ENCODE measurements at places on chromosomes 5 and 9.

DNA sequence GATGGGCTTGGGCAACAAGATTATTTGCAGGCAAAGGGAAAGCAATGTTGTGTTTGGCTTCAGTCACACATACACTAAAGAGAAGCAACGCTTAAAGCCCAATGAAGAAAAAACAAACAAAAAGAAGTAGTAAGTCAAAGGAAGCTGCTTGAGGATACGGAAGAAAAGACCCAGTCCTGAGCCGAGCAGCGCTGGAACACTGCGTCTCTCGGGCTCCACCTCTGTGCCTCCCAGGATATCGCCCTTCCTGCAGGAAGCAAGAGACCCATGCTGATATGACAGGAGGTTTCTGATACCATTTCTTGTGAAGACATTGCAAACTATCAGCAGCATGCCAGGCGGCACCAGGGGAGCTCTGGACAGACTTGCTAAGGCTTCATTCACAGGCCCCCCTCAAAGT lies 9.9 kb downstream of the GNAQ start:
- no peak for DNase-seq

DNA sequence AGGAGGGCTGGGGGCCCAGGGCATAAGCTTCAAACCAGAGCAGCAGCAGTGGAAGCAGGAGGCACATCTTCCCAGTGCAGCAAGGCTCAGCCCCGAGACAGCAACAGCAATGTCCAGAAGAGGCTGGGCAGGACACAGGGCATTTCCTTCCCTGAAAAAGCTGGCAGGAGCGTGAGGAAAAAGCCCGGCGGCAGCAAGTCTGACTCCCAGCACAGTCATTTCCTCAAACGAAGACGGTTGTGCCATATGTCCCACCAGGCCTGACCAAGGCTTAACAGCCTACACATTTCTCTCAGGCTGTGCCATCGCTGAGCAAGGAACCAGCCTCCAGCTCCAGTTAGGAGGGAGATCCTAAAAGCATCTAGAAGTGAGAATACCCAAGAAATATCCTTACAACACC lies 74.5 kb downstream of the APTX start:
- no peak for DNase-seq

GRCh38 chr5:81896764-81897163 lies 75.1 kb upstream of the ATG10 start:
- DNase-seq = no peak

GRCh38 chr5:126339215-126339805 lies 83.9 kb upstream of the GRAMD2B start:
- DNase-seq = peak; percentile 65

DNA sequence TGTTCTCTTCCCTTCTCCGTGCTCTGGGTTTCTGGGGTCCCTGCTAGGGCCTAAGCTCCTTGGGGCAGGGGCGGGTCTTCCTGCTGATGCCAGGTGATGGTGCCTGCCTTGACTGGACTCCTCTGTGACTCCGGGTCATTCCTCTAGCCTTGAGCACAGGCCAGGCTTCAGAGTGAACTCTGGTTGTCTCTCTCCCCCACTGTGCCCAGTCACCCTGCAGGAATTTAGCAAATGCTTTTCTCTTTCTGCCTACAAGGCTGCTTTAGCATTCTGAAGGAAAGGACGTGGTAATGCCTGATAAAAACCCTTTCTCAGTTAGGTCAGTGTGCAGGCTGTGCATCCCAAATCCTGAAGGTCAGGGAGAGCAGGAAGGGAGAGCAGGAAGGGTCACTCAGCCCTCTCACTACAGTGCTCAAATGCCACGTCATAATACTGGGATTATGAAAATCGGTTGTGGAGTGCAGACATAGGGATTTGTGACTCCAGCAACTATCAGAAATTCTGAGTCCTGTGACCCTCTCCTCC lies 2.7 kb downstream of the CXCL14 start:
- no peak for DNase-seq

DNA sequence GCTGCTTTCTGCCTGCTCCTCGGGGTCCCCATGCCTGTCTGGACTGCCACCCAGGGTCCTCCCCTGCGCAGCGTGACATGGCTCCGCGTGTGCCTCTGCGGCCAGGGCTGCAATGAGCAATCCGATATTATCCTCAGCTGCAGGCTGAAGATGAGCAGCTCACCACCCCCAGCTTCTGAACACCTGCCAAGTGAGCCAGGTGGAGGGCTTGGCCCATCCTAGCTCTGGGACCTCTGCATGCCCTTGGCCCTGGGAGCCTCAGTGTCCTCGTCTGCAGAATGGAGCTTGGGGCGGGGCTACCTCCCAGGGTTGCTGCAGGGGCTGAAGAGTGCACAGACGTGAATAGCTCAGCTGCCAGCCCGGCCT lies 4.1 kb upstream of the MYMK start:
- no peak for DNase-seq

- DNase-seq = no peak
Measured at GRCh38 chr5:144260121-144260520, 89.4 kb downstream of the KCTD16 start.

DNA sequence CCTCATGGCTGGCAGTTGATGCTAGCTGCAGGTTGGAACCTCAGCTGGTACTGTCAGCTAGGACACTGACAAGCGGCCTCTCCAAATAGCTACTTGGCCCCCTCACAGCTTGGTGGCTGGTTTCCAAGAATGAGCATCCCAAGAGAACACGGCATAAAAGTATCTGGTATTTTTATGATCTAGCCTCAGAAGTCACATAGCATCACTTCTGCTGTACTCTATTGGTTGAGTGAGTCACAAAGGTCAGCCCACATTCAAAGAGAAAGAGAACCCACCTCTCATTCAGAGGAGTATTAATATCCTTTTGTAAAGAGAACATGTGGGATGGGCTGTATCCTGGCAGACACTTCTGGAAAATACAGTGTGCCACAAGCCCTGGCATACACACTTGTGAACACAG lies 6.0 kb upstream of the SIL1 start:
- DNase-seq = no peak

GRCh38 chr5:31656806-31657205 lies 17.9 kb downstream of the PDZD2 start:
- no peak for DNase-seq

DNA sequence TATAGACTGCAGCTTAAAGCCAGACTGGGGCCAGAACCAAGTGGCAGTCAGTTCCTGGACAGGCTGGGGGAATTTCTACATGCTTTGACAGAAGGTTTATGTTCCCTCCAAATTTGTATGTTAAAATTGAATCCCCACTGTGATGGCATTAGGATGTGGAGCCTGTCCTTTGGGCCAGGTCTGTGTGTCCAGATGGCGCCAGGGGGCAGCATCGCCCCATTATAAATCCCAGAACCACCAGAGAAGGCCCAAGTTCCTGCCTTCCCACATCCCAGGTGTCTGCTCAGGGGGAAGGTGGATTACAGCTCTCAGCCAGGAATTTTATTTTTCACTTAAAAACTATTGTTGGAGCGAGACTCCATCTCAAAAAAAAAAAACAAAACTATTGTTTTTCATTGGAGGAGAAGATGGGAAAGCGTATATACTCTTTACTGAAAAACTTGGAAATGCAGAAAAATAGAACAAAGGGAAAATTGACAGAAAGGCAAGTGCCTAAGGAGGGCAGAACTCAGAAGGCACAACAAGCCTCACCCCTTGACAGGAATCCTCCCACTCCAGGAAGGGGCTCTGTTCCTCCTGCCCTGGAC lies 5.0 kb downstream of the IL3 start:
- peak; percentile 76 for DNase-seq

GRCh38 chr9:78150312-78150982 lies 85.4 kb upstream of the CEP78 start:
- DNase-seq = no peak

DNA sequence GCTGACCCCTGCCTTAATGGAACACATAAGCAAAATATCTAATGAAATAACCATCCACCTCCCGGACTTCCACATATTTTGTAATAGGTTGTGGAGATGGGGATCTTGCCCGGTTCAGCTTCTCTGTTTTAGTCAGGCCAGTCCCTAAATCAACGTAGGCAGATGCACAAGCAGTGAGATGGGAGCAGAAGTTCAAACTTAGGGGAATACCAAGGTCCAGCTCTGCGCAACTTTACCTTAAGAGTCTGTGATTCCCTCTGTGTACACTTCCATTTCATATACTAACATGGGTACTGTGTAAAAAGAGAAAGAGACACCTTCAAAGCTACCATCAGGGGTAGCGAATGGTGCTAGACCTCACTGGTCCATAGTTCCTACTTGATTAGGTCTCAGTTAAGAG lies 110.9 kb downstream of the NTRK2 start:
- DNase-seq = no peak

DNA sequence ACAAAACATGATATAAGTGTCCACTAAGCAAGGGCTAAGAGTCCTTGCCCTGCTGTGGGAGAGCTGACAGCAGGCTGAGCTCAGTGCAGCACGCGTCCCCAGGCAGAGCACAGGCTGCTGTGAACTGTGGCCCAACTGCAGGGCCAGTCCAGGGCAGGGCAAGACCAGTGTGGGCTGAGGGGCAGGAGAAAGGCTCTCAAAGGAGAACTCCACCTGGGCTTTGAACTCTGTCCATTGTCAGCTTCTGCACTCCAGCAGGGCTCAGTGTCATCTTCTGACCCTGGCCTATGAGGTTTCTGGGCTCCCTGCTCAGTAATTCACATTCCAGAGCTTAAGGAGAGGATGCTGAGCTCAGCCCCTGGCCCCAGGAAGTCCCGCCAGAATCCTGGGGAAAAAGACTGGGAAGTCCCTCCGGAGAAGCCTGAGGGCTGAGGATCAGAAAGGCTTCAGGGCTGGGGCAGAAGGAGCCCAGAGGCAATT lies 37.4 kb downstream of the LHFPL2 start:
- peak; percentile 29 for DNase-seq

DNA sequence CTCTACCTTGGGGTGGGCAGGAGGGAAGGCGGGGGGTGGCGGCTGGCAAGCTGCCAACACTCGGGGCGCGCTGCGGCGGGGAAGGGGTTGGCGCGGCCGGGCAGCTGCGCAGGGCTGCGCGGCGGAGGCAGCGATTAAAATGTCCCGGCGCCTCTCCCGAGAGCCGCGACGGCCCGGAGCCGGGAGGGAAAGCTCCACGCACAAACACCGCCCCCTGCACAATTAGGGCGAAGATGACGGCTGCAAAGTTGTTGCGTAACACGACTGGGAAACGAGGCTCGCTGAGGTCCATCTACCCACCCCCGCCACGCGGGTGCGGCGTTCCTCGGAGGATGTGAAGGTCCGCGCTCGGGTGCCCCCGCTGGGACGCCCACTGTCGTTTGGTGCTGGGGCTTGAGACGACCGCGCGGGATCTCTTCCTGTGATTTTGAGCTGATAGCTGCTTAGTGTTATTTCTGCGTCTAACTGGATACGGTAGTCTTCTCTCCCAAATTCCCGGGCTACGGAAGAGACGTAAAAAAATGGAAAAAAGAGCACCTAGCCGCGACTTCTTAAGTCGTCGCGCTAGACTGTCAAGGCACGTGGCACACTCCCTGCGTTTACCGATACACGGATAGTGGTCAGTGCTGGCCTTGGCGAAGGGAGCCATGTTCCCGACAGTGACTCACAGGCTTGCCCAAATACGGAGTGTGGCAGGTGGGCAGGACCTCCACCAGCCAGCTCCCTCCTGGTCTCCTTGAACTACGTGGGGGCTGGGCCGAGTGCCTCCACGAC lies 958 bp upstream of the NFIL3 start:
- peak; percentile 78 for DNase-seq

DNA sequence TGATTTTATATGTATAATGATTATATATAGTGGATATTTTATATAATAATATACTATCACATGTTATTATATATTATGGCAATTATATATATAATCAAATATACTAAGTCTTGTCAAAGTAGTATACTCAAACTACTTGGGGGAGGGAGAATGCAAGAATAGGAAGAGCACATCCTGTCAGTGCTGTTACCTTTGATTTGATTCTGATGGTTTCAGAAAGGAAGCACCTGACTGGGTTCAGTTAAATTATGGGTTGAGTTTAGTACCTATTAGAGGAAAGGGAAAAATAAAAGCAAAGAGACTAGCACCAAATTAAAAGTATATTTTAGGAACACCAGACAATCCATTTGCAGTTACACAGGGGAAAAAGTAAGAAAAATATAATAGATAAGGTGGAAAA lies 107.6 kb downstream of the GRIA1 start:
- no peak for DNase-seq

- DNase-seq = peak; percentile 26
Measured at GRCh38 chr9:128215491-128216409, 12.6 kb downstream of the DNM1 start.

- no peak for DNase-seq
Measured at GRCh38 chr5:107915176-107915812, 244.6 kb upstream of the EFNA5 start.

Measured in HCEC 1CT (cell line).